ENCODE measurements at places on chromosomes 1 and 21.

DNA sequence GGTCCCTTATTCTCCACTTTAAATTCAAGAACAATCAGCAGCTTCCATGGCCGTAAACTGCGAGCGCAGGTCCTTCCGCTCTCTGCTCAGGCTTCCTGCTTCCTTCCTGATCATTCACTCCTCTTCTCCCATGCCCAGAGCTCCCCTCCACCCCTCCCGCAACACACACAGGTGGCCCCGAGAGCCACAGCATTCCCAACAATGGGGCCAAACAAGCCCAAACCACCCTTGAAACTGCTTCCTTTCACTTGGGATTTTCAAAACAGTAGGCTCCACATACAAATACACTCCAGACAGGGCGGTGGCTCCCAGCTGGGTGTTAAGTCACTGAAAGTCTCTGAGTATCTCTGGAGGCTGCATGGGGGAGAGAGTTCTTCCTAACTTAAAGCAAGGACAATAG is 11.4 kb downstream of the FAM89A start:
- no peak for DNase-seq

GRCh38 chr1:61284248-61284854 is 202.0 kb downstream of the NFIA start:
- DNase-seq = no peak

GRCh38 chr1:1432274-1432950 is 3.1 kb upstream of the VWA1 start:
- DNase-seq = no peak

- no peak for DNase-seq
Observed at GRCh38 chr1:165717918-165718515, 19.7 kb upstream of the ALDH9A1 start.

- no peak for DNase-seq
Observed at GRCh38 chr1:165290148-165290547, 66.4 kb downstream of the LMX1A start.

All from stimulated activated CD4-positive, alpha-beta T cell treated with anti-CD3 and anti-CD28 coated beads, Interleukin-15, amount 100 ng/mL, for 1 hour (primary cell).